SW480 (cell line): ENCODE measurements at places on chromosomes 4 and X.

GRCh38 chr4:72314869-72315268, 254.2 kb downstream of the ADAMTS3 start:
- DNase-seq, result no peak

- no peak for DNase-seq
Observed at GRCh38 chr4:96164814-96165351, 325.0 kb downstream of the PDHA2 start.

- no peak for DNase-seq
Observed at GRCh38 chr4:955161-955921, 18.0 kb downstream of the DGKQ start.

- no peak for DNase-seq
Observed at GRCh38 chr4:82865592-82865991, 25.4 kb downstream of the SEC31A start.

DNA sequence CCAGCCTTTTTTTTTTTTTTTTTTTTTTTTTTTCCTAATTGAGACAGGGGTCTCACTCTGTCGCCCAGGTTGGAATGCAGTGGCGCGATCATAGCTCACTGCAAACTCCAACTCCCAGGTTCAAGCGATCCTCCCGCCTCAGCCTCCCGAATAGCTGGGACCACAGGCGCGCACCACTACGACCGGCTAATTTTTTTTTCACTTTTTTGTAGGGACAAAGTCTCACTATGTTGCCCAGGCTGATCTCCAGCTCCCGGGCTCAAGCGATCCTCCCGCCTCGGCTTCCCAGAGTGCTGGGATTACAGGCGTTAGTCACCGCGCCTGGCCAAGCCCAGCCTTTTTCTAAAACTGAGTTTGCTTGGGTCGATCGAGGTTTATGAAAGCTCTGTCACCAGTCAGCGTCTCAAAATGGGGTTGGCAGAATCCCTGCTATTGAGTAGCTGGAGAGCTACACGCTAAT, 1.3 kb upstream of the OTUD5 start:
- DNase-seq, result peak; percentile 35

DNA sequence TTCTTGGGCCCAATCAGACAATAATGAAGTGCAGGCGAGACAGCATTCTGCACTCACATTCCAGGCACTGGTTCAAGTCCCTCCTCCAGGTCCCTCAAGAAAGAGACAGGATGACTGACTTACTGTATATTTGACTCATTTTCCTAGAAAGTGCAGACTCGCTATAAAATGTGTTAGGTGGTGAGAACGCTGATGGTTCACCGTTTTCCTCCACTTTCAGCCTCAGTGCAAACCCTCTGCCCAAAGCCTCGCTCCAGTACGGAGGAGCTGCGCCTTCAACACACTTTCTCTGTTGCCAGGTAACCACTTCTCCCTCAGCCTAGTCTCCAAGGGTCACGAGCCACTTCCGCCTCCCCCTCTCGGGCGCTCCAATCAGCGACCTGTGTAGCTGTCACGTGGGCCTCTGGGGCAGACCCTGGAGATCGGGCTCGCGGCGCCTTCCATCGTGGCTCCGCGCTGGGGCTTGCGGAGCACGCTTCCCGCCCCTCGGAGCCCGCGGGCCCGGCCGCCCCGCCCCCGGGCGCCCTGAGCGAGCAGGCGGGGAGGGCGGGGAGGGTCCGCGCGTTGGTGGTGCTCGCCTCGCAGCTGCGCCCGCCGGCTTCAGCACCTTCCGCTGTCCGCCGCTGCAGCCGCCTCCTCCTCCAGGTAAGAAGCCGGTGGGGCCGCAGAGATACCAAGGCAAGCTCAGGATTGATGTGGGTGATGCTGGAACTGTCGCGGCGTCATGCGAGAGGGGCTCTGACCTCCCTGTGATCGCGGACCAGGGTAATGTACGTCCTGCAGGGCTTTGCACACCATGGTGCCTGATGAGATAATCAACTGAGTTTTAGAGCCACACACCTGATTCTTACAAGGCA, at the start of gene WDR17:
WDR17 (plus strand) TSS at position 407 of the 857 bp plus-strand sequence. CDS start 45,740 bp downstream, outside the sequence.
- peak; percentile 82 for DNase-seq

- no peak for DNase-seq
Observed at GRCh38 chr4:172514011-172514410, 654.6 kb upstream of the GALNT7 start.

- DNase-seq, result no peak
Observed at GRCh38 chrX:138349351-138349750, 362.2 kb downstream of the FGF13 start.

DNA sequence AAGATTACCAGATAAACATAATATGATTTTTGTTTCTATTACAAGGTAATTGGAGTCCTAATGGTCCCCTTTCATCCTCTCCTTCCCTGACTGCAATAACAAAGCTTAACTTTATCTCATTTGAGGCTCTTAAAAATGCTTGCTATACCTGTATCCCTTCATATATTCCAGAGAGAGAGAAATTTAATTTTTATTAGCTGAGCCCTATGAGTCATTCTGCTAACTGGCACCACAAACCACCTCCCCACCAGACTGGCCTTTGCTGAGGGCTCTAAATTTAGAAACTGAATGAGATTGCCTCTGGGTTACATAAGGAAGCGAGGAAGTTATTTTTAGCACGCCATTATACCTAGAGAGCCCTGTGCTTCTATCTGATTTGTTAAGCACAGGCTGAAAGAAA, 27.4 kb downstream of the CBLL2 start:
- DNase-seq, result peak; percentile 75

DNA sequence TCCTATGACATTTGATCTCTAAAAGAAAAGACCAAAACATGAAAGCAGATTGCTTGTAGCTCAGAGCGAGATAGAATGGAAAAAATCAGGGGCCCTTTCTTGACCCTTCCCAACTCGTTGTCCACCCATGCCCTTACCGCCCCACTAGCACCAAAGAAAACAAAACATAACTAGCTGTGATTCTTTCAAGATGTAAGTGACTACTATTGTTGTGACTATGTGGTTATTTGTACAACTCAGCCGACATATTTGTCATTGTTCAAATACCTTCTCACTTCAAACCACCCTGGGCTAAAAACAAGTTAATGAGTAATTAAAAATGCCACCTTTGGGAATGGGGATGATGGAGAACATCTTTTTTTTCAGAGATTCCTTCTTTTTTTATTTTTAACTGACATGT, 171.2 kb upstream of the GPC4 start:
- peak; percentile 25 for DNase-seq

DNA sequence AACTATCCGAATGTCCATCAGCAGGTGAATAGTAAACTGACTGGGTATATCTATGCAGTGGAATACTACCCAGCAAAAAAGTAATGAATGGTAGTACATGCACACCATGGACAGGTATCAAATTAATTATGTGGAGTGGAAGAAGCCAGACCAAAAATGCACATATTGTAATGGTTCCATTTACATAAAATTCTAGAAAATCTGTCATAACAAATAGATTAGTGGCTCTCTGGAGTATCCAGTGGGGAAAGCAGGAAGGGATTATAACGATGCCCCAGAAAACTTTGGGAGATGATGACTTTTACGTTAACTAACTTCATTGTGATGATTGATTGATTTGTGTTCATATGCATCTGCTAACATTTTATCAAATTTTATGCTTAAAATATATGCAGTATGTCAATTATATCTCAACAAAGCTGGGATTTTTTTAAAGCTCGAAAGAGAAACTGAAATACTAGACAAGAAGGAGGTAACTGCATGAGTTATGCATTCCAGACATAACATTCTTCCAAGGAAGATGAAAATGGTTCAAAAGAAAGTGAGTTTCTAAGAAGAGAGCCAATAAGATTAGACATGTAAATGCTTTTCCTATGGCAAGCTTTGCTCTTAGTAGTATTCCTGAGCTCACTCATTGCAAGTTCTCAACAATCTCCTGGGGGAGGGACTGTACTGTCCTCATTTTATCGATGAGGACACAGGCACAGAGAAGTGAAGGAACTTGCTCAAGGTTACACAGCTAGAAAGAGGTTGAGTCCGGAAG, 58.6 kb upstream of the MSX1 start:
- no peak for DNase-seq

- no peak for DNase-seq
Observed at GRCh38 chr4:2423066-2423465, 4.3 kb downstream of the CFAP99 start.

GRCh38 chr4:80073473-80074008, 512 bp upstream of the ANTXR2 start:
- no peak for DNase-seq

DNA sequence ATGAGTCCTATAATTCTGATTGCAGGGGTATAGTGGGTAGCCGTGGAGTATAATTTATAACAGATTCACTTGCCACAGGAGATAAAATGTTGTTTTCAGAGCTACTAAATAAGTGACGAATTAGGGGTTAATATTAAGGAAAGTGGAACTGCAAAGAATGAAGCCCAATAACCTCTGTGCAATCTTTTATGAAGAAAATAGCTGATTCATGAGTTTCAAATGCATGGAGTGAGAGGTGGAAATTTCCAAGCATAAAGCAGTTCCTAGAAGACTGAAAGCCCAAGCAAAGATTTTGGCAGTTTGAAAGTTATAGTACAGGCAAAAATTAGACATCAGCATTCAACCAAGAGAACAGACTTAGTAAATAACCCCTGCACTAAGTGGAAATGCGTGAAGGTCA, 1782.4 kb upstream of the PCDH10 start:
- DNase-seq, result no peak

- no peak for DNase-seq
Observed at GRCh38 chr4:154485127-154485773, 6.3 kb downstream of the DCHS2 start.

DNA sequence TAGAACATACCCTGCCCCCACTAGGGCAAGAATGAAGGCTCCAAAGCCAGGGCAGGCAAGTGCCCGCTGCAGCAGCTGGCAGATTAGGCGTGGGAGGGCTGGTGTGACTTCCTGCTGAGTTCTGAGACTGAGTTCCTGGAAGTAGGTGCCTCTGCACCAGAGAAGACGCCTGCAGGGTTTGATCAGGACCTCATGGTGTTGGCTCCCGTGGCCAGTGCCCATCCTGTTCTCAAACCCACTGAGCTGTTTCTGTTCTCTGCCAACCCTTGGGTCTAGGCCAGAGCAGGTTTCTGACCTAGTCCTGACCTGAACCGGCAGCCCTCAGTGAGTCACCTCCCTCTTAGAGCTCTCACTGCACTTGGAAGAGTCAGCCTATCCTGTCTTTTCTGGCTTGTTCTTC, 220.7 kb downstream of the HS6ST2 start:
- DNase-seq, result no peak

GRCh38 chr4:10622728-10623127, 61.8 kb downstream of the CLNK start:
- no peak for DNase-seq

DNA sequence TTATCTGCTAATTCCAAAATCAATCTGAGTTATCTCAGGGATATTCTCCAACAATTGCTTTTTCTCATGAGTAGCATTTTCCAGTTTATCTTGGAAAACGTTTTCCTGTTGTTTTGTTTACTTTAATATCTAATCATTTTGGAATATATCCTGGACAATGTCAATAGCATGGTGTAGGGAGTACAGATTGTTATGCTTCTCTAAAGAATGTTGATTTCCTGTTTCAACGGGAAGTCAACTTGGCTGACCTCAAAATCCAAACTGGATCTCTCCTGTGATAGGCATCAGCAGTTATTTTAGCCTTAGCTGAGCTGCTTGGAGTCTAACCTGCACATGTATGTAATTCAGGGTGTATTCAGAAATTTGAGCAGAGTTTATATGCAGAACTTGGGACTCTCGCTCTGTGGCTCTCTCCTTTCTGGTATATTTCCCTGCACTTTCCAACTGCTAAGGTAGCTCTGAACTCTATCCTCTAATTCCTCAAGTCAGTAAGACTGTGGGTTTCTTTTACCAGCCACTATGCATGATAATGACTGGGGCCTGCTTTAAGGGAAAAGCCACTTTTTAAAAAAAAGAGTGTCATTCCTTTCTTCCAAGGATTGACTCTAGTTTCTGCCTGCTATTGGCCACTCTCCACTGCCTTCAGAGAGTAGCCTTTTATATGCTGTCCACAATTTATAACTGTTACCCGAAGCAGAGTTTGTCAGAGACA, 7.7 kb downstream of the PRSS48 start:
- no peak for DNase-seq

DNA sequence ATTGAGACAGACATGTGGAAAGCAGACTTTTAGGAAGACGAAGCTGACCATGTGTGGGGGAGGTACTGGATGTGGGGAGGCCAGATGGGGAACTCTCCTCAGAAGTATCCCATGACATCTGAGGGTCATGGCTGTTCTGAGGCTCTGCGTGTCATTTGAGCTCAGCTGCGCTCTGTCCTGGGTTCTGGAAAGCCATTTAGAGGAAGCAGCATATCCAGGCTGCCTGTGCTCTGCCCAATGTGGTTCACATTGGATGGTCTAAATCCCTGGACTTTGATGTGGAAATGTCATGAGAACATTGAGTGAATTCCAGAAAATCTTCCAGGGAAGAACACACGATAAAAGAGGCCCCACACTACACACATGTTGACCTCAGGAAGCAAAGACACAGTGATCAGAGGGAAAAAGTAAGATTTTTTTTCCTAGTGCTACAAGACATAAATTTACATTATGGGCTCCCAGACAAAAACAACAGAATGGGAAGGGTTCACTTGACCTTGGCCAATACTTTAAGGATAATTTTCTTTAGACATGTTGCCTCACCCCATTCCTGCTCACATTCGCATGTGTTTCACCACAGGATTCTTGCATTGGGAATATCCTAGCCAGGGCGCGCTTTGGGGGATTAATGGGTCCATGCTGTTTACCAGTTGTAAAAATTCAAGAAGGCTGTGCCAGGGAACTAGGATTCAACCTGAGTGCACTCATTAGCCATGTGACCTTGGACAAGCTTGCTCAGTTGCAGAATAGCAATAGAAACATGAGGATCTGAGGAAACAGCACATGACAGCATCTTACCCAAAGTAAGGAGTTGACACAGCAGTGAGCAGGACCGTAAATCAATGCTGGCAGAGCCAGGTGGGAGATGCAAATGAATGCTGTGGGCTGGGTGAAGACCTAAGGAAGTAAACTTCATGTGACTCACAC, 73.2 kb upstream of the C1QTNF7 start:
- DNase-seq, result no peak

DNA sequence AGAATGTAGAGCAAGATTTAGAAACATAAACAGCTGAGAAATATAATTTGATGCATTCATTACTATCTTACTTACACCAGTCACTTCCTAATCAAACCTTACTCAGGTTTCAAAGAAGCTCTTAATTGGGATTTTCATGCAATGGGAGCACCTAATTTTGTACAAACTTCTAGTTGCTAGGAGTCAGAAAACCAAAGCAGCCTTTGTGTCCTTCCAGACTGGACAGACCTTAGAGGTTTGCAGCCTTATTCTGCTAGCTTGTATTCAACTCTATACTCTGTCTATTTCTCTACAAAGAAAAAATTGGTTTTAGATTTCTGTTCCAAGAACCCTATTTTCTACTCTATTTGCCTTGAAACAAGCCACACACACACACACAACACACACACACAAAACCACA, 19.4 kb downstream of the GABRA2 start:
- DNase-seq, result no peak

DNA sequence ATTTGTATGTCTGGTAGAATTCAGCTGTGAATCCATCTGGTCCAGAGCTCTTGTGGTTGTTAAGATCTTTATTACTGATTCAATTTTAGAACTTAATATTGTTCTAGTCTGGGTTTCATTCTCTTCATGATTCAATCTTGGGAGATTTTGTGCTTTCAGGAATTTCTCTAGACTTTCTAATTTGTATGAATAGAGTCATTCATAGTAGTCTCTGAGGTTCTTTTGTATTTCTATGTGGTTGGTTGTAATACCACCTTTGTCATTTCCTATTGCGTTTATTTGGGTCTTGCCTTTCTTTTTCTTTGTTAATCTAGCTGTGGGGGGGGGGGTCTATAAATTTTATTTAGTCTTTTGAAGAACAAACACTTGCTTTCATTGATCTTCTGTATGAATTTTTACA, 824.8 kb upstream of the GALNTL6 start:
- no peak for DNase-seq

GRCh38 chr4:110627977-110628662, 5.2 kb upstream of the PITX2 start:
- no peak for DNase-seq
